ENCODE measurements at places on chromosomes 1 and 21.

- DNase-seq: peak; percentile 44
Measured at GRCh38 chr1:174998569-174999215, 1.1 kb upstream of the CACYBP start.

DNA sequence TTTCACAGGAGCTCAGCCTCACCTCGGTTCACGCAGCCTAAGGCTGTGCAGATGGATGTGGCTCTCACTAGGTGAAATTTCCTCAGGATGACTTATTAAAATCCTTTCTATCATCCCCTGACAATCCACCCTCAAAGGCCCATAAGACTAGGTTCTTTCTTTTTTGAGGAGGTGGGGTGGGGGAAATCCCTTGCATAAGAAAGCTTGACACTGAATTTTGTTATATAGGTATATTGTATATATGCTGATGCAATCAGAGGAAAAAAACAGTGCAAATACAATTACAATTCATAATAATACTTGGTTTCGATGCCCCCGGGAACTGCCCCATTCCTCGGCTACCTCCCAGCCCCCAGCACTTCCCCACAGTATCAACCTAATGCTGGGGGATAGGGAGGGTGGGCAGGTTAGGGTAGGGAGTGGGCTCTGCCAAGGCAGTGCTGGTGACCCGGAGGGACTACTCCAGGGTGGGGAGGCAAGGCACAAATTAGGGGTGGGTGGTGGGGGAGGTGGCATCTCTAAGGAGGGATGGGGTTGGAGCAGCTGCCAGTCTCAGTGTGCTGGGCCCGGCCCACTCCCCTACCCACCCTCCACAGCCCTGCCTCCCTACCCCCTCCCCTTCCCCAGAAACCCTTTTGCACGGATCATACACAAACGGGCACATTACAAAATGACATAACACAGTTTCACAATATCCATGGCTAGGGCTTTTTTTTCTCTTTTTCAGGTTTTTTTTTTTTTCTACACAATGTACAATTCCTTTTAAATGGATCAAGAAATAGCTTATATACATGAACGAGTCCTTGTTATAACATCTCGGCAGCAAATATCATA lies 30.9 kb downstream of the SLC27A3 start:
- DNase-seq: no peak

GRCh38 chr1:7845761-7846160 lies 7.1 kb downstream of the UTS2 start:
- DNase-seq: no peak

GRCh38 chr21:31442339-31442738 lies 98.3 kb upstream of the TIAM1 start:
- no peak for DNase-seq

DNA sequence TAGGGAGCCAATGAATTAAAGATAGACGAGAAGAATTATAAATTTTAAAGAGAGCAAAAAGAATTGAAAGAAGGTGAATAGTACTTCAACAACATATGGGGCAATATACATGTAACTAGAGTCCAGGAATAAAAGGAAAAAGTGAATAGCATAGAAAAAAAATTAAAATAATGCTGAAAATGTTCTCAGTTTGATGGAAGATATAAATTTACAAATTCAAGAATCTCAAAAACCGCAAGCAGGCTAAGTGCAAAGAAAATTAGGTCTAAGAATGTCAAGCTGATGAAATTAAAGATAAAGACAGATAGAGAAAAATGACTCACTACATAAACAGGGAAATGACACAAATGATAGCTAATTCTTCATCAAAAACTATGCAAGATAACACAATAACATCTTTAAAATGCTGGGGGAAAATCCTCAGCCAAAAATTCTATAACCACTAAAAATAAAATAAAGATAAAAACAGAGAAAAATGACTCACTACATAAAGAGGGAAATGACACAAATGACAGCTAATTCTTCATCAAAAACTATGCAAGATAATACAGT lies 326.3 kb downstream of the TBX15 start:
- no peak for DNase-seq

DNA sequence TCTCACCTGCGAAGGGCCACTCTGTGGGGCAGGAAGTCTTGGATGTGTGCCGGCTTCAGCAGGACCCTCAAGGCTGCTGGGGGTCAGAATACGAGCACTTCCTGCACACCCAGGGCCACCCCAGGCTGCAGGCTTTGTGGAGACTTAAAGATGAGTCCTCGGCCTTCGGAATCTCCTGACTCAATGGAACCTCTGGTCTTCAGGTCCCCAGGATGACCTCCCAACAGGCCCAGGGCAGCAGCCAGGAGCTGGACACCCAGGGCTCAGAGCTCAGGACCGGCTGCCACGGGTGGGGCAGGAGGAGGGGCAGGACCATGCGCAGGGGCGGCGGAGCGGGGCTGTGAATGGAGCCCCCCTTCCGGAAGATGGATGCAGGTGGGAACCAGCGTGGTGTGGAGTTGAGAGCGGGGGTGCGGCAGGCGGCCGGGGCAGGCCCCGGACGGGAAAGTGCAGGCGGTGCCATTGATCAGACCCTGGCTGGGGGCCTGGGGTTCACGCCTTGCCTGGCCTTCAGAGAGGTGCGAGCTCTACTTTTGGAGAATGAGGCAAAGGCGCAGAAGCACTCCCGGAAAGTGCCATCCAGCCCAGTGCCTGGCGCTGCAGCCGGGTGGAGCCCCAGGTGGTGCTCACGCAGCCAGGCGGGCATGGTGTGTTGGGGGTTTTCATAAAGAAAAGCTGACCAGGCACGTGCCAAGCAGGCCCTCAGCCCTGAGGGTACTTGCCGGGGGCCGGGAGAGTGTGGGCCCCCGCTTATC lies 10.4 kb downstream of the COL18A1 start:
- no peak for DNase-seq

DNA sequence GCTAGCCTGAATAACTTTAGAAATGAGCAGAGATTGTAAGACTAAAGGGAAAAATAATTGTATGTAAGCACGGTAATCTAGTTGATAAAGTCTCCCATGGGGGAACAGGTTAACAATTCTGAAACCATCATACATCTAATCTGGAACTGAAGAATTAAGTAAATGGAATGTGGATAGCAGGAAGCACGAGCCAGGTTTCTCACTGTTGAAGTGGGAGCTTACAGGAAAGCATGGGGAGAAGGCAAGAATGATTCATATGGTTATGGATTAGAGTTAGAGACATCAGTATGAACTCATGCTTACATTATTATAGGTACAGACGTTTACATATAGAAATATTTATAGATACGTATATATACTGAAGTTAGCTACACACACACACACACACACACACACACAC lies 83.0 kb downstream of the LEPR start:
- DNase-seq: no peak

GRCh38 chr1:25106352-25106751 lies 126.0 kb downstream of the SYF2 start:
- no peak for DNase-seq

DNA sequence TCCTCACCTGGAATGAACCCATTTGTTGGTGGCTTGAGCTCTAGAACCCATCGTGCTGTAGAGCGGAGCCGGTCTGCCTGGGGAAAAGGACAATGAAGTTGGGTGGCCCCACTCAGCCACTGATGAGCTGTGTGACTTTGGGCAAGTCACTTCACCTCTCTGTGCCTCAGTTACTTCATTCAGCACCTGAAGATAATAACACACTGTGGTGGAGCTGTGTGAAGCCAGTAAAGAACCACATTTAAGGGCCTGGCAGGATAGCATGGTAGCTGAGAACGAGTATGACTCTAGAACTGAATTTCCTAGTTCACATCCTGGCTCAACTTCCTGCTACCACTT lies 37.1 kb downstream of the EPHB2 start:
- no peak for DNase-seq

DNA sequence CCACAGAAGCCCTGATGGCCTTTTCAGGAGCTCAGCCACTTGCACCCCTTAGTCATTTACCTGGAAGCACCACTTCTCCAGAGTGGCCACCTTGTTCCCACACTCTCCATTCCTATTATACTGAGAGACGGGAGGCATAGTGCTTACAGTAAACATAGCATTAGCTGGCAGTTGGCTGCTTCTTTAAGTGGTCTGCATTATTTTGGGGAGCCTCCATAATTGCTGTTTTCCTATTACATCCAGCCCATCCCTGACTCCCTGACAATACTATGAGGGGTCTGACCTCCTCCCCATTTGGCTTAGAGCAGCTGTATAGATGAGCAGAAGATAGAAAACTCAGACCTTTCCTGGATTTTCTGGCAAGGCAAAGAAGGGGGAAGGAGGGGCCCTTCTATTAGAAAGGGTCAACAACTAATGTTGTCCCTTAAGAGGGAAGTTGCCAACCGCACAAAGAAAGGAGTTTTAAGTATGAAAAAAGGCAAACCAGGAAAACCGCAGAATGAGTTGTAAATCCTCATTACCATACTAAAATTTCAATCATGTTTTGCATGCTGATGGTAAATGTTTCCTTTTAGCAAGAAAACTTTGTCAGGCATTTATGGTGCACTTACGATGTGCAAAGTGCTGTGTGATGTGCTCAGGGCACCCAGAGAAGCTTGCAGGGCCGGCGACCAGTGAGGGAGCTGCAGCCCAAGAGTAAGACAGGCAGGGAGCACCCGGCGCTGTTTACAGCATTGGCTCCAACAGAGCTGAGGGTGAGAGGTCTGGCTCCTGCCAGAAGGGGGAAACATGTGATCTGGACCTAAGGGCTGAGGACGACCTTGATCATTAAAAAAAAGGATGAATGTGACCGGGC lies 167.3 kb downstream of the ZZZ3 start:
- no peak for DNase-seq

GRCh38 chr1:119384591-119384990 lies 16.0 kb downstream of the HAO2 start:
- no peak for DNase-seq

DNA sequence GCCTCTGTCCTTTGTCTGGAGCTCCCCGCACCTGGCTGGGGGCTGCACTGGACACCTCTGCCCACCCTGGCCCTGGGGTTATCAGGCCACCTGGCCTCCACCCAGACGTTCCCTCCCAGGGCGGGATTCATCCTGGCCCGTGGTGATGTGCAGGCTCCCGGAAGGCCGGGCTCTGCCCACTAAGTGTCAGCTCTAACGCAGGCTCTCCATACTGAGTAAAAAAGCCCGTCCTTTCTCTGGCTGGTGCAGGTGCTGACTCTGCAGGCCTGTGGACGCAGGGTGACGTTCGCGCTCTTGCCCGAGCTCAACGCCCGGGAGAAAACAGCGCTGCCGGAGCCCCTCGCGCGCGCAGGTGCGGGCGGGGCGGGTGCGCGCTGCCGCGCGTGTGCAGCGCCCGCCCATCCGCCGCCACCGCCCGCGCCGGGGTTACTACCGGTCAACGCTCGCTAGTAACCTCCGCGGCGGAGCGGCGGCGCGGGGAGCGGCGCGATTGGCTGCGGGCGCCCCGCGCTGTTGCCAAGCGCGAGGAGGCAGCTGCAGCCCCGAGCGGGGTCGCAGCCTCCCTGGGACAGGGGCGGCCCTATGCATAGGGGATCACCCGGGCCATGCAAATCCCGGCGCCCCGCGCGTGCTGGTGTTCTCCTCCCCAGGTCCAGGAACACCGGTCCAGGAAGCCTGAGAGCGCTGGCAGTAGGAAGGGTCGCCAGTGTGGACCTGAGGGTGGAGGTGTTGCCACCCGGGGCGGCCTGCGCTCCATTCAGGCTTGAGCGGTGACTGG lies 15.7 kb downstream of the ABCG1 start:
- peak; percentile 86 for DNase-seq

DNA sequence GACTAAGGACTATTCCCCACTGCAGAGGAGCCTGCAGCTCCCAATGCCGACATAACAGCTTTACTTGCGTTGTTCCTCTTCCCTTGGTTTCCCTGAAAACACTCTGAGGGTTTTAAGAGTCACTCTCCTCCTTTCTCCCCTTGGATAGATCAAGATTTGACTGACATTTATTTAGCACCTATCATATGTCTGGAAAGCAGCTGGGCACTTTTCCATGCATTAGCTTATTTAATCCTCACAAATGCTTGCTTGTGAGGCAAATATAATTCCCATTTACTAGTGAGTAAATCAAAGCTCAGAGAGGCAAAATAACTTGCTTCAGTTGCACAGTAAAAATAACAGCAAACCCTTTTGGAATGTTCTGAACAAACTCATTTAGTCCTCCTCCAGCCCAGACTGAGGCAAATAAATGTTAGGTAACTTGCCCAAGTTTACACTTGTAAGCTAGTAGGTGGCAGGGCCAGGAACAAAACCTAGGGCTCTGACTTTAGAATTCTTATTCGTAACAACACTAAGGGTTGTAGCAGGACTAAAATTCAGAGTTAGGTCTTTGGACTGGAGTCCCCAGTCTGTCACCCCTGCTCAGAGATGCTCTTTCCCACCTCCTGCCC lies 81.4 kb downstream of the KCND3 start:
- no peak for DNase-seq

DNA sequence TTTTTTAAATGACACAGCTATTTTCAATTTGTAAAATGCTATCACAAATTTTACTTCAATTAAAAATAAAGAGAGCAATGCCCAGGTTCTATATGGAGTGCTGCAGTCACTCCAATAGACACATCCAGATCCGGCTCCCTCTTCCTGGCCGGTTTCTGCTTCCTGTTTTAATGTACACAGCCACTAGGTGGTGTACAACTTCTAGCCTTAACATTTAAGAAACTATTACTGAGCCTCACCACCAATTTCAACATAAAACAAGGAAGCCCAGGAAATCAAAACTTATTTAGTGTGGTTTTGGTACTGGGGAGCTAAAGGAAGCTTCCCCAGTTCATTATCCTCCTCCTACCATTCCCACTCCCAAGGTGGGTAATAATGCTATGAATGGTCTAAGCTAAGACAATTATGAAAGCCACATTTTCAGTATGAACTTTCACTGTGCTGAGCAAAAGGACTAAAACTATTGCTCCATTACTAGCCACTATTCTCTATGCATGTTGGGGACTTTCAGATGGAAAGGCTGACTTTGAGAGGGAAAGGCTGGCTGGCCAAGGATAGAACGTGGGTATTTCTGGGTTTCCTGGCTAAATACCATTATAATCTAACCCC lies 25.5 kb upstream of the MTMR11 start:
- peak; percentile 44 for DNase-seq

DNA sequence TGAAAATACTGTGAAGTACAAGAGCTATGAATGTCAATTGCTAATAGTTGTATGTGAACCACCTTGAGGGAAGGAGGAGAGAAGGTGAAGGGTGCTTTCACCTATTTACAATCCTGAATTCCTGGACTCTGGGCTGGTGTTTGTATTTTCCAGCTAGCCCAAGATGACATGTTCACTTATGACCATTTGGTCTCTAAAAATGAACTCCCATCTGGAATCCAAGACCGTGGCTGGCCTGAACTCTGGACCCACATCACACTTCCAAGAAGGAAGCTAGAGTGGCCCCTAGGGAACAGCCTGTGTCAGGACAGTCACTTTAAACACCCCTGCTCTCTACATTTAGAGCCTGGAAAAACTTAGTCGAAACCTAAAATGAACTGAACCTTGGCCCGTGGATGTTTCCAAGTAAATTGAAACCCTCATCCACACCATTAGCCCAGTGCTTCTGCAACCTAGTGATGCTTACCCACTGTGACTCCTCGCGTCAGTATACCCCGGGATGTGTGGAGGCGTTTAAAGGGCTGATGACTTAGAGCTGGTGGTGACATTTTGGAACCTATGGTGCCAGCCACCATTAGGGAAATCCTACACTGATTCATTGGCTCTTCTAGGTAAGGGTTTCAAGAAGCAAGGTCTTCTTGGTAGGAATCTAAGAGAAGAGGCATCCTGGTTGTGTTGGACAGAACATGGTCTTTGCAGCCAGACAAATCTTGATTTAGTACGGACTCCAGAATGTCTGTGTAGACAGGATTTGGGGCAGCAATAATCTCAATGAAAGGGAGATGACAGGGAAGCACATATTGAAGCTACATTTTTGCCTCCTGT lies 171.5 kb upstream of the IRF2BP2 start:
- no peak for DNase-seq

Measured in effector memory CD8-positive, alpha-beta T cell (primary cell).